ENCODE measurements at places on chromosomes 2 and 18.

GRCh38 chr2:165357758-165358157 is 111.7 kb upstream of the CSRNP3 start:
- no peak for DNase-seq

DNA sequence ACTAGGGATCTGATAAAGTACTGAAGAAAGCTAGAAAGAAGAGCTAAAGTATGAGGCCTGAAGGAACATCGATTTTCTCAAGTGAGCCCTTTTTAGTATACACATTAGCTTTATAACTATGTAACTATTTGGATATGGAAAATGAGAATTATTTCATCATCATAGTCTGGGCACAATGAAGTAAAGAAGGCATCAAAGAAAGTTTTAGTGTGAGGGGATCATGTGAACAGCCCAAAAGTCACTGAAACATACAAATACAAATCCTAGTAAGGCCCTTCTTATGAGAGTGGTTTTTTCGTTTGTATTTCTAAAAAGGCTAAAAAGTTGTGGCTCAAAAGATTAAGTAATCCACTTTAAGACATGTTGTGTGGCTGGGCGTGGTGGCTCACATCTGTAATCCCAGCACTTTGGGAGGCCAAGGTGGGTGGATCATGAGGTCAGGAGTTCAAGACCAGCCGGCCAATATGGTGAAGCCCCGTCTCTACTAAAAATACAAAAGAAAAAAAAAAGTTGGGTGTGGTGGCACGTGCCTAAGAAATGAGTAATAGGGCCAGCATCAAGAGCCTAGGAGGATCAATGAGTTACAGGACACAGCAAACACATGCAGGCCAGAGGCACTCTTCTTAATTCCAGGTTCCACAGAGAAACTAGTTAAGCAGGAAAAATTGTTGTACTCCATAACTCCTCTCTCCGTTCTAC is 61.9 kb downstream of the PUM2 start:
- DNase-seq, result no peak

- no peak for DNase-seq
Measured at GRCh38 chr2:126085011-126085795, 570.8 kb upstream of the GYPC start.

DNA sequence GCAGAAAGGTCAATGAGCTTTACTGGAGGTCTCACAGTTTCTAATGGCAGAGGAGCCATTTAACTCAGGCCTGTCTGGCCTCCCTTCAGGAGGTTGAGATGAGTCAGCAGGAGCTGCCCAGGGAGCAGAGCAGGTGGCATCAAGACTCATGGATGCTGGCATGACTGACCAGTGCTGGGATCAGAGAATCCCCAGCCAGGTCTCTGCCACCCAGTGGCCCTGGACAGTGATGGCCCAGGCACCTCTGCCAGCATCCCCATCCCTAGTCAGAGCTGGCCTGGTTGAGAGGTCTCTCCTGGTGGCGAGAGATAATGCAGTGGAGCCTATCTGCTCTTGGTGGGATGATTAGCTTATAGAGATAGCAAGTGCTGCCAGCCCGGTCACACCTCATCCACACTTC is 43.1 kb downstream of the GYPC start:
- DNase-seq, result no peak

Data from stimulated activated CD4-positive, alpha-beta T cell treated with anti-CD3 and anti-CD28 coated beads, Interleukin-4, amount 100 ng/mL, for 24 hours (primary cell).